ENCODE measurements at places on chromosomes 12 and 14.

- no peak for DNase-seq
These were observed 1.7 kb upstream of the SPATS2 start for GRCh38 chr12:49365542-49365941.

DNA sequence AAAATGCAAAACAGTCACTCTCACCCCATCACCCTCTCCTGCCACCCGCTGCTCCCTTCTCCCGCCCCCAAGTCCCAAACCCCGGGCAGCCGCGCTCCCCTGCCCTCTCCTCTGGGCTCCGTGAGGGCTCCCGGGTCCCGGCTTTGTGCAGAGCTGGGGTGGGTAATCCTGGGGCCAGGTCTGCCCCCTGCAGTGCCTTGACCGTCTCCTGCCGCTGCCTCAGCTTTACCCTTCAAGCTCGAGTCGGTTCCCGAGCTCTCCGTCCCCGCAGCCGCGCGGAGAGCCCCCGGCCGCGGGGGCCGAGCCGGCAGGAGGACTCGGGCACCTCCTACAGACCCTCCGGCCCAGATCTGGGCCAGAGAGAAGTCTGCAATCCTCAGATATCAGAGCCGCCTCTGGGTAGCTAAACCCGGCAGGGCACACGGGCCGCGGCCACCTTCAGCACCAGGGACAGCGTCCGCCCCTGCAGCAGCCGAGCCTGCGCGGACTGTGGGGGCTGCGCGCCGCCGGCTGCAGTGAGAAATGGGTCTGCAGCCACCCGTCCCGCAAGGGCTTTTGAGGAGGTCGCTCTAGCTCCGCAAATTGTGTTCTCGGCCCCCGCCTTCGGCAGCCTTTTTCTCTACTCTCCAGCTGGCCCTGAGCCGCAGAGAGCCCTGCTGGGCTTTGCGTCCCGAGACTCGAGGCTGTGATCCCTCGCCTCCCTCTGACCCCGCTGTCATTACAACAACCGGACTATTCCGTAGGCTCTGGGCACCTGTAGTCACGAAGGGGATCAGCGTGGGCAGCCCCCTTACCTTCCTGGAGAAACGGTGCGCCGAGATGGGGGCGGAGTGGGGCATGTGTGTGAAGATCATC is 1.2 kb downstream of the PRMT8 start:
- no peak for DNase-seq

GRCh38 chr12:96514328-96514727 is 25.0 kb downstream of the CFAP54 start:
- no peak for DNase-seq

- DNase-seq = no peak
These were observed 136.2 kb downstream of the MED13L start for GRCh38 chr12:116141110-116141832.

GRCh38 chr12:66714709-66715108 is 35.8 kb upstream of the GRIP1 start:
- DNase-seq = no peak

DNA sequence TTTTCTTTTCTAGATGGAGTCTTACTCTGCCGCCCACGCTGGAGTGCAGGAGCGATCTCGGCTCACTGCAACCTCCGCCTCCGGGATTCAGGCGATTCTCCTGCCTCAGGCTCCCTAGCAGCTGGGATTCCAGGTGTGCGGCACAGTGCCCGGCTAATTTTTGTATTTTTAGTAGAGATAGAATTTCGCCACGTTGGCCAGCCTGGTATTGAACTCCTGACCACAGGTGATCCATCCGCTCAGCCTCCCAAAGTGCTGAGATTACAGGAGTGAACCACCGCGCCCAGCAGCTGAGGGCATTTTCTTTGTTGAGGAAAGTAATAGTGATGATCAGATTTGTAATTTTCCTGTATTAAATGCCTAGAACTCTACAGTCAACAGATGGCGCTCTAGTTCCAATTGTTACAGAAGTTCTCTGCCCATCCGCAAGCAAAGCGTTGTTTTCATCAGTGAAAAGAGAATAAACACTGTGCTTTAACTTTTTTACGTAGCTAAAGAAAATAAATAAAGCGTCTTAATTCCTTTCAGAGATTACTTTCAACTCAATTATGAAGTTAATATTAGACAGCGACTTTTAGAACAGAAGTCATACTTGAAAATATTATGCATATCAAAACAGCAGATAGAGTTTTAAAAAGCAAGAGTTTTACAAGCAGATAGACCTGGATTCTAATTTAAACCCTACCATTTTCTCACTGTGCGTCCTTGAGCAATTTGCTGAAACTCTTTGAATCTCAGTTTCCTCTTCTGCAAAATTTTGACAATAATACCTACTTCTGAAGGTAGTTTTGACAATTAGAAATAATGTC is 335.1 kb downstream of the DUSP6 start:
- no peak for DNase-seq

DNA sequence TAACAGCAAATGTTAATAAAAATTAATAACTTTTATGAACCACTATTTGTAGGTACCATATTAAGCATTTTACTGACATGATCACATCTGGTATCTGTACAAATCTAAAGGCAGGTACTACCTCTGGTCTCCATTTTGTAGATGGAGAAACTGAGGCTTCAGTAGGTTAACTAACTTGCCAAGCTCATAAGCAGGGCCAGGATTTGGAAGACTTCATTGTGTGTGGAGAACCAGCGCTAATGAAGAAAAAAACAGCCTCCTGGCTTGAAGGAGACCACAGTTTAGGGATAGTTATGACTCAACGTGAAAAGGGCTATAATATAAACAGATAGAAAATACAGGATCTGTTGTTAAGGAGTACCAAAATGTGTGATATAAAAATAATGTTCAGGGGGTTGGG is 1.0 kb downstream of the NUP37 start:
- no peak for DNase-seq

- no peak for DNase-seq
These were observed 116.4 kb downstream of the SLC2A13 start for GRCh38 chr12:39989501-39989900.

- DNase-seq = no peak
These were observed 610 bp downstream of the C14orf132 start for GRCh38 chr14:96039633-96040311.

GRCh38 chr12:98818239-98818638 is 173.1 kb downstream of the APAF1 start:
- no peak for DNase-seq

DNA sequence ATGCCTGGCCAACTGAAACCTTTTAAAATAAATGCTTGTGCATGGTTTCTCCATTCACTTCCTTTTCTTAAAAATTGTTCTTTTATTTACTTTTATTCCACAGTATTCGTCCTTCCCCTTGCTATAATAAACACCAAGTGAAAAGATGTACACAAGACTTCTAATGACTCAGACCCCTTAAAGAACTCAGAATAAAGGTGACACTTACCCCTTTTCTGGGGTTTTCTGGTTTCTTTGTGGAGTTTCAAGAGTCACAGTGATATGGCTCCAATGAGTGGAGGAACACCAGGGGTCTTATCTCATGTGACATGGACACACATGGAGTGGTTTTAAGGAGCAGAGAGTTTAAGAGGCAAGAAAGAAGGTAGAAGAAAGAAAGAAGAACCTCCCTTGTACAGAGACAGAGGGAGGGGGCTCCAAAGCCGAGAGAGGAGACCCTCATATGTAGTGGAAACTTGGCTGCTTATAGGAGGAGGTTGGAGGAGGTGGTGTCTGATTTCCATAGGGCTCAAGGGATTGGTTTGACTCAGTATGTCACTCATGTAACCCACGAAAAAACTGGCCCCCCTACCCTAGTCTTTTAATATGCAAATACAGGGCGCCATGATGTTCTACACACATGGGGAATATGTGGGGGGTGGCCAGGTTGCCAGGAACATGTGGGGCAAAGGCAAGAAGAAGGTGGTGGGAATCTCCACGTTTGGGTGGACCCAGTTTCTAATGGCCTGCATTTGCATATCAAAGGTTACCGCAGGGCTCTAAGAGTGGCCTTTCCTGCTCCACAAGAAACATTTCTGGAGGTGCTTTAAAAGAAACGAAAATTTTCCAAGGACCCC is 22.1 kb upstream of the CD69 start:
- no peak for DNase-seq

DNA sequence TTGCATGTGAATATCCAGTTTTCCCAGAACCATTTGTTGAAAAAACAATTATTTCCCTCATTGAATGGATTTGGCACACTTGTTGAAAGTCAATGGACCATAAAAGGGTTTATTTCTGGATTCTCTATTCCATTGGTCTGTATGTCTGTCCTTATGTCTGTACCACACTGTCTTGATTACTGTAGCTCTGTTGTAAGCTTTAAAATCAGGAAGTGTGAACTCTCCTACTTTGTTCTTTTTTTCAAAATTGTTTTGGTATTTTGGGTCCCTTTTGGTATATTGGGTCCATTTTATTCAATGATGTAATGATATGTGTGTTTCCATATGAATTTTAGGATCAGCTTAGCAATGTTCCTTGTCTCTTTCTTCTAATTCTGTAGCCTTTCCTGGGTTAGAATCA is 64.8 kb downstream of the PPP2R5C start:
- DNase-seq = no peak

DNA sequence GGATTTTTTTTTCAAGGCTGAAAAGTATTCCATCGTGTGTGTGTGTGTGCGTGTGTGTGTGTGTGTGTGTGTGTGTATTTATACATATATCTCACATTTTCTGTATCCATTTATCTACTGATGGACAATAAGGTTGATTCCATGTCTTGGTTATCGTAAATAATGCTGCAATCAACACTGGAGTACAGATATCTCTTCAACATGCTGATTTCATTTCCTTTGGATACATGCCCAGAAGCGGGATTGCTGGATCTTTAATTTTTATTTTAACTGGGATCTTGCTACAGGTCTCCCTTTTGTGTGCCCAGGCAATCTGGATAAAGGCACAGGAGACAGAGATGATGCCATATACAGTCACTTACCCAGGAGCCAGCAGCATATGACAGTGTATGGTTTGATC is 338.1 kb downstream of the SOX5 start:
- no peak for DNase-seq

- DNase-seq = no peak
These were observed 15.0 kb downstream of the PMCH start for GRCh38 chr12:102182635-102183034.

DNA sequence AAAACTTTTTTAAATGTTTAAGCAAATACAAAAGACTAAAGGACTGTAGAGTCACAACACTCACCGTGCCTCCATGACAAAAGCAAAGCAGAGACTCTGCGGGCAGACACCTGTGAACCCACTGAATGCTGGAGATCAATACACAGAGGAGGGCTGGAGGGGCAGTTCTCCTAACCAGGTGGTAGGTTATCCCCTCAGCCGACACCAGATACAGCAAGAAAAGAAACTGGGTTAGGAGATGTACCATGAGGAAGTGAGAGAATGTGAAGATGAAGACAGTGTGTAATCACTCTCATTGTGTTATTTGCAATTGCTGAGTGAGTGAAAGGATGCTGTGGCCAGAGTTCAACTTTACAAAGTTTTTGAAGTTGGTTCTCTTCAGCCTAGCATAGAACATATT is 480.3 kb downstream of the BCL11B start:
- DNase-seq = no peak

GRCh38 chr14:36655963-36656686 is 5.5 kb upstream of the PAX9 start:
- DNase-seq = no peak

- DNase-seq = no peak
These were observed 58.3 kb upstream of the EEA1 start for GRCh38 chr12:92987362-92987761.

GRCh38 chr12:120094485-120094884 is 22.1 kb downstream of the RAB35 start:
- DNase-seq = no peak

- DNase-seq = no peak
These were observed 1.1 kb upstream of the CATSPERB start for GRCh38 chr14:91732859-91733477.

GRCh38 chr14:93023802-93024434 is 91.8 kb downstream of the ITPK1 start:
- no peak for DNase-seq

DNA sequence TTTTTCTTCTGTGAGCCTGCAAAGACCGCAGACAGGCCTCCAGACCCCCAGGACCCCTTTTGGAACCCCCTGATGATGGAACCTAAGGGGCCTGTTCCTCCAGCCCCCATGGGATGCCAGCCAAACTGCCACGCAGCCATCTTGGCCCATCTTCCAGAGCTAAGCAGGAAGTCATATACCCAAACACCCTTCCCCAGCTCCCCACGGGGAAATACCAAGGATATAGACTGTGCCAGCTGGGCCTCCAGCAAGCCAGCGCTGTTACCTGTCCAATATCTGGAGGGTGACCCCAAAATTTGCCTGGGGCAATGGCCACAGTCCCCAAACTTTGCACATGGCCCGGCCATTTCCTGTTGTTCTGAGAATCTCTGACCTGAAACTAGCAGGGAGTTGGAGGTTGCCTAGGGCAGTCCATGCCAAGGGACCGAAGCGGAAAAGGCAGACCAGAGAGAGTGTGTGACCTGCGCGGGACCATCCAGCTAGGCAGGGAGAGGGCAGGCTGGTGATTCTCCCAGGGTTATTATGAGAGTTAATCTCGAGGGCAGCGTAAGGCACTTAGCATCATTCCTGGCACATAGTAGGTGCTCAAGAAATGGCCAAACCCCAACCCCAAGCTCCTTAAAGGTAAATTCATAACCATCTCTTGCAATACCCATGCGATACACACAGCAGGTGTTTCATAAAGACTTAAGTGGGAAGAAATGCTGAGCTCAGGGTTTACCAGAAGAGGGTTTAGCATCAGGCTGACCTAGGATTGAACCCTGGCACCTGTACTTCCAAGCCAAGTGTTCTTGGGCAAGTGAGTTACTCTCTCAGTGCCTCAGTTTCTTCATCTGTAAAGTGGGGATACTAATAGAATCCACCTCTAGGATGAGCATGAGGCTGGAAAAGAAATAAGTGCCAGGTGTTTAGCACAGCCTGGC is 2.6 kb upstream of the RASAL1 start:
- no peak for DNase-seq

GRCh38 chr12:85558684-85559083 is 277.5 kb downstream of the RASSF9 start:
- DNase-seq = no peak

GRCh38 chr12:91618281-91618680 is 435.7 kb upstream of the DCN start:
- DNase-seq = no peak

GRCh38 chr12:121240484-121241101 is 30.7 kb downstream of the P2RX4 start:
- no peak for DNase-seq

GRCh38 chr12:31874961-31875608 is 84.1 kb upstream of the RESF1 start:
- peak; percentile 16 for DNase-seq

- no peak for DNase-seq
These were observed 150.0 kb upstream of the RMST start for GRCh38 chr12:97312570-97313135.

DNA sequence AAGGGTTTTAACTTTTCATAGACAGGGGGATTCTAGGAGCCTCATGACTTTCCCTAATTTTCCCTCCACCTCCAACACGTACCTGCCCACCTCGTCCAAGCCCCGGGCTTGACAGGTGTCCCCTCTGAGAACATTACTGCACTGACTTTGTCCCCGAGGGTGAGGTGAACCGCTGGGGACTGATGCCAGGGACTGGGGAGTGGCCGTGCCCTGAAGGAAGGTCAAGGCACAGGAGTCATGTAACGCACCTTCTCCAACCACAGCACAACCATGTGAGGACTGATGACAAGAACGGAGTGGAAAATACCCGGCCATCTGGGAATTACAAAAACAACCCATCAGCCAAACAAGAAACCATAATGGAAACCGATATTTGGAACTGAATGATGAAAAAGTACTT is 214.7 kb upstream of the C14orf180 start:
- DNase-seq = no peak

Data from esophagus squamous epithelium (tissue), 5 donors.